ENCODE measurements at places on chromosomes 6 and 20.

- peak; percentile 99 for DNase-seq
Measured at GRCh38 chr20:4320291-4320690, 304.9 kb upstream of the RNF24 start.

- no peak for DNase-seq
Measured at GRCh38 chr20:6165346-6165745, 42.5 kb upstream of the FERMT1 start.

DNA sequence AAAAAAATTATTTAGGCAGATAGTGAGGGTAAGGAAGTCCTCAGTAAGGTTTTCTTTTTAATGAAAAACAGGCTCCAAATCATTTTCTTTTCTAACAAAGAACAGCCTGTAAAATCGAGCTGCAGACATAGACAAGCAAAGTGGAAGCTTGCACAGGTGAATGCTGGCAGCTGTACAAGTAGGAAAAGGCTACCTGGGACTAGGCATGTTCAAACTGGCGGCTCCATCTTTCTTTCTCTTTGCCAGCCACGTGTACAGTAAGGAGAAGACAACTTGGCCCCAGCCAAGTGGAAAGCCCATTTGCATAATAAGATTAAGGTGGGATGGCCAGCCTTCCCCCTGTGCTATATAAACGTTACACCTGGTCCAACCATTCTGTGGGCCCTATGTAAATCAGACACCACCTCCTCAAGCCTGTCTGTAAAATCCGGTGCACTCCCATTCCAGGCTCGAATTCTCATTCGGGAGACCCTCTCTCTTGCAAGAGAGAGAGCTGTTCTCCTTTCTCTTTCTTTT, 27.0 kb upstream of the SLC2A12 start:
- no peak for DNase-seq

DNA sequence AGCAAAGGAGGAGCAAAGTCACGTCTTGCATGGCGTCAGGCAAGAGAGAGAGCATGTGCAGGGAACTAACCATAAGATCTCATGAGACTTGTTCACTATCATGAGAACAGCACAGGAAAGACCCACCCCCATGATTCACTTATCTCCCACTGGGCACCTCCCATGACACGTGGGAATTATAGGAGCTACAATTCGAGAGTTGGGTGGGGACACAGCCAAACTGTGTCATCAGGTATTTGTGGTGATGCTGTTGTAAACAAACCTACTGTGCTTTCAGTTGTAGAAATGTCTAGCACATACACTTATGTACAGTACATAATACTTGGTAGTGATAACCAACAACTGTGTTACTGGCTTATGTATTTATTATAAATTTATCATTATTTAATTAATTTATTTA, 128.3 kb downstream of the UTRN start:
- DNase-seq: peak; percentile 35

GRCh38 chr6:47529734-47530133, 52.1 kb downstream of the CD2AP start:
- no peak for DNase-seq

DNA sequence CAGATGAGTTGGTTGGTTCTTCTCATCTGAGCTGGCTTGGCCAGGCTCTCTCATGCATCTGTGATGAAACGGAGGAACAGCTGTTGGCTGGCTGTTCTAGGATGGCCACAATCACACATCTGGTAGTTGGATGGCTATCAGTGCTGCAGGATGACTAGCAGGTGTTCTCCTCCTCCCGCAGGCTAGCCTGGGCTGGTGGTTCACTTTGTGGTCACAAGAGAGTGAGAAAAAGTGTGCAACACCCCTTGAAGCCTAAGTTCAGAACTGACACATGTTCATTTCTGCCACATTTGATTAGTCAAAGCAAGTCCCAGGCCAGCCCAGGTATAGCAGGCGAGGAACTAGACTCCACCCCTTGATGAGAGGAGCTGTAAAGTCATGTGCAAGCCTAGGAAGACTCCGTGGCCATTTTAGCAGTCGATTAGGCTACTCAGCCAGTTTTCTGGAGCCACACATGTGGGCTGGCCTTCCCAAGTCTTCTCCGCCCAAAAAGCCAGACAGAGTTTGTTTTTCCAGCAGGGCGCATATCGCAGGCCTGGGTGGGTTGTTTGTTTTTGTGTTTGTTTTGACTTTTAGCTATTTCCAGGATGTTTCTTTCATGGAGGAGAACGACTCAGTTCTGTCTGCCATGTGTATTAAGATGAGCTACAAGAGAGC, 120.8 kb downstream of the ISM1 start:
- DNase-seq: no peak

DNA sequence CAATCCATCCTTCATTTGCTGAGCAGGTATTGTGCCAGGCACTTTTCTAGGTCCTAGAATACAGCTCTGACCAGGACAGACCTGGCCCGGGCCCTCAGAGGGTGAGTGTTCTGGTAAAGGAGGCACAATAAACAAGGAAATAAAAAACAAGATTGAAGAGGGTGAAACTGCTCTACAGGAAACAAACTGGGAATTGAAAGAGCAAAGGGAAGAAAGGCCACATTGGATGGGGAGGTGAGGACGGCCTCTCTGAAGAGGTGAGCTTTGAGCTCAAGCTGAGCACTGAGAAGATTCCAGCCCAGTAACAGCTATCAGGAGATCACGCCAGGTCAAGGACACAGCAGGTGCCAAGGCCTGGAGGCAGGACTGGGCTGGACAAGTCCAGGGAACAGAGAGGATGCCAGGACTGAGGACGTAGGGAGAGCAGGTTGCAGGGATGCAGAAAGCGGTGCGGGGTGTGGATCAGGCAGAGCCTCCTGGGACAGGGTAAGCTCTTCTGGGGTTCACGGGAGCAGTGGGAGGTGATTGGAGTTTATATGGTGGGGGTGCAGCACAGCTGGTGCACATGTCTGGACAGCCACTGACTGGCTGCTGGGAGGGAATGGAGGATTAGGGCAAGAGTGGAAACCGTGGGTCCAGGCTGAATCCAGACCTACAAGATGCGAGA, 433.3 kb downstream of the PREX1 start:
- no peak for DNase-seq

GRCh38 chr20:58233393-58233792, 4.9 kb upstream of the ANKRD60 start:
- no peak for DNase-seq

GRCh38 chr20:6654513-6655252, 112.8 kb upstream of the BMP2 start:
- DNase-seq: no peak

DNA sequence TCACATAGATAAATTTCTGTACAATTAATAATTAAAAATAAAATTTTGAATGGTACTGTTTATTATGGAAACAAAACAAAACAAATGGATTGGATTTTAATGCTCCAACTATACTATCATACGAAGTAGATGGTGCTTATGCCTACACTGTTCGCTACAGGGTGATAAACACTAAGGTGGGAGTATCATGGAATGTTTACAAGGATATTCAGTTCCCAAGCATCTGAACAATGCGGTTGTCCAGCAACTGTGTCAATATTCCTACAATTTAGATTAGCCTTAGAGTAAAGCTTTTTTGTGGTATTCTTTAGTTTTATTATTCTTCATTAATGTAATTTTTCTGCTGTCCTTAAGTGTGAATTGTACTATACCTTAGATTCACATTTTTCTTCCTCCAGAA, 105.1 kb downstream of the MMS22L start:
- no peak for DNase-seq

DNA sequence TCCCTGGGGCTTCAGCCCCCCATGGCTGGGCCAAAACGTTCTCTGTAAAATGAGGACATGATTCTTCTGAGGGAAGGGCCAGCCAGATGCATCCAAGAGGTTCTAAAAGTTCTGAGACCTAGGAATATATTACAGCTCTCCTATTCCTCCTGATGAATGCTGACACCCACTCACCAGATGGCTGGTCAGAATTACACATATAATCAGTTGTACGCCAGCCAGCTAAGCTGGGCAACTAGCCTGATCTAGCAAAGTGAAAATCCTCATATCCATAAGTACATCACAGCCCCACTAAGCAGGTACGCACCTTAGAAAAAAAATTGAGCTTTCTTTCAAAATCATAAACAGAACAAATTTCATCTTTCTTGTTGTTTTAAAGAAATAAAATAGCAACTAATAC, 34.8 kb downstream of the C6orf118 start:
- no peak for DNase-seq

DNA sequence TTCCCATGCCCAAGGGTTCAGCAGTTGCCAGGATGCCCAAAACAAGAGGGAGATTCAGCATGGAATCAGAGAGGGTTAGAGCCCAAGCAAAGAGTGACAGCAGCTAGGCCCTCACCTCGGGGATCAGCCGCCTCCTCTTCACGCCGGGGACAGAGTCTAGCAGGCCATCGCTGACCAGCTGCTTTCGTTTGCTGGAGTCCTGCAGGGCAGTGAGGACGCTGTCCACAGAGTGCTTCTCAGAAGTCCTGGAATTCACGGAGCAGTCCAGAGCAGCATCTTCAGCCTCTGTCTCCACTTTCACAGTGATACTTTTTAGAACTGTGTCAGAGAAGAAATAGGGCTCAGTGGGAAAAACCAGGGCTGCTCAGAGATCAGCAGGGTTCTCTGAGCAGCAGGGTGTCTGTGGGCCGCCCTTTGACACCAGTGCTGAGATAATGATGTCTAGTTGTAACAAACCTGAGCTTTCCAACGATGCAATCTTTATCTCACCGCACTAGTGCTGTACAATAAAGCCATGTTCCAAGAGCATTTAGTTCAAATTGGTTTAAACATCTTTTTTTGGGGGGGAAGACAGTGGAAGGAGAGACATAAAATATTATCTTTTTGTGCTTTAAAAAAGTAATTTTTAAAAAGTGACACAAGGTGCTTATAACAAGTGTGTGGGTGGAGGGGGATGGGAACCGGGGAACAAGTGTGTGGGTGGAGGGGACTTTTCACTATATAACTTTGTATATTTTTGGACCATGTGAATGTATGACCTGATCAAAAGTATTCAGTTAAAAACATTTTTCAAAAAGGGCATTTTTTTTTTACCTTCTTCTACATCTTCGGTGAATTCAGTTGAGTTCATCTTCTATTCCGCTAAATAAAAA, 16.6 kb downstream of the BEND3 start:
- DNase-seq: no peak

All from inflammatory macrophage treated with lipopolysaccharide for 4 hours (primary cell).